Pulmonary artery endothelial cell (primary cell): ENCODE measurements at places on chromosomes 13 and 19. TPM values are rescaled to one million over a fixed set of nuclear protein-coding genes. Genes with fewer than 3 reads are reported as not detected.

The LGI4 gene
- not detected in 2 replicates for total RNA-seq

The SMIM24 gene
- total RNA-seq = not detected in 2 replicates

The OR7G2 gene
- not detected in 2 replicates for total RNA-seq

The SERPINE3 gene
- total RNA-seq = not detected in 2 replicates

The FGF22 gene
- 0.07 TPM in 1 of 2 replicates, not detected in the other for total RNA-seq

The AZU1 gene
- total RNA-seq = not detected in 2 replicates

The TTC9B gene
- total RNA-seq = not detected in 2 replicates

The PRTN3 gene
- not detected in 2 replicates for total RNA-seq
